Stimulated activated memory B cell treated with anti-CD40 and anti-IgM and Interleukin-4, amounts not matched to agents 10 μg/mL and 1 μg/mL and 100 μg/mL, for 72 hours (primary cell): ENCODE measurements at places on chromosomes 6 and 20.

DNA sequence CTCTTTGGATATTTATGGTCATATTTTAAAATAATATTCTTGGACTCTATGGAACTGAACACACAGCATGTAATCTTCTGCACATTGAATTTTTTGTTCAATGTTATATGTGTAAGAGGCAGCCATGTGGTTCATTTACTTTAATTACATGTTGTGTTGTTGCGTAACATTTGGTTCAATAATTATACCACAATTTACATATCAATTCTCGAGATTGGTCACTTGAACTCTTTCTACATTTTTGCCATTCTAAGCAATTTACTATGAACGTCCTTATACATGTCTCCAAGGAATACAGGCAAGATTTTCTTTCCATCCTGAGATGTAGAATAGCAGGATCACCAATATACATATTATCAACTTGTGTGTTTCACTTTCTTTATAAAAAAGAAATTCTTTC lies 18.5 kb upstream of the STMND1 start:
- no peak for ATAC-seq
- peaks cover 17% of the 10 kb centered on the region for H3K27me3 ChIP-seq
- H3K4me3 ChIP-seq, result no peak overlapping the region
- H3K36me3 ChIP-seq, result no peaks in the 10 kb centered on the region
- H3K4me1 ChIP-seq, result no peaks in the 10 kb centered on the region

DNA sequence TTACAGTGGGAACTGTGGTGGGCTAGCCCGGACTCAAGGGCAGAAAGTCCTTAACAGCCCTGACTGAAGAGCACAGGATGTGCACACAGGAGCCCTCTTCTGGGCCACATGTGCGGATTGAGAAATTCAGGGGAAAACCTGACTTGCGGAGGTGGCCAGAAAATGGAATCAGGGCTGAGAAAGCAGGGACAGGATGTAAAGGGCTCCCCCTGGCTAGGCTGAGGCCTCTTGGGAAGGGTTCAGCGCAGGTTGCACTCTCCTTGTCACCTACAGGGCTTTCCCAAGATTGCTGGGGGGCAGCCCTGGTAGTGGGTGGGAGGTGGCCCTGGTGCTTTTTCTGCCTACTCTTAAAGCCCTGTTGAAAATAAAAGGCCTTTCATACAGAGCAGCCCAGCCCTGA lies 251.2 kb downstream of the SLC24A3 start:
- H3K4me1 ChIP-seq, result no peaks in the 10 kb centered on the region
- no peak overlapping the region for H3K4me3 ChIP-seq
- H3K36me3 ChIP-seq, result no peaks in the 10 kb centered on the region
- H3K27ac ChIP-seq, result no peak overlapping the region
- no peak for ATAC-seq
- H3K27me3 ChIP-seq, result peaks cover 27% of the 10 kb centered on the region

DNA sequence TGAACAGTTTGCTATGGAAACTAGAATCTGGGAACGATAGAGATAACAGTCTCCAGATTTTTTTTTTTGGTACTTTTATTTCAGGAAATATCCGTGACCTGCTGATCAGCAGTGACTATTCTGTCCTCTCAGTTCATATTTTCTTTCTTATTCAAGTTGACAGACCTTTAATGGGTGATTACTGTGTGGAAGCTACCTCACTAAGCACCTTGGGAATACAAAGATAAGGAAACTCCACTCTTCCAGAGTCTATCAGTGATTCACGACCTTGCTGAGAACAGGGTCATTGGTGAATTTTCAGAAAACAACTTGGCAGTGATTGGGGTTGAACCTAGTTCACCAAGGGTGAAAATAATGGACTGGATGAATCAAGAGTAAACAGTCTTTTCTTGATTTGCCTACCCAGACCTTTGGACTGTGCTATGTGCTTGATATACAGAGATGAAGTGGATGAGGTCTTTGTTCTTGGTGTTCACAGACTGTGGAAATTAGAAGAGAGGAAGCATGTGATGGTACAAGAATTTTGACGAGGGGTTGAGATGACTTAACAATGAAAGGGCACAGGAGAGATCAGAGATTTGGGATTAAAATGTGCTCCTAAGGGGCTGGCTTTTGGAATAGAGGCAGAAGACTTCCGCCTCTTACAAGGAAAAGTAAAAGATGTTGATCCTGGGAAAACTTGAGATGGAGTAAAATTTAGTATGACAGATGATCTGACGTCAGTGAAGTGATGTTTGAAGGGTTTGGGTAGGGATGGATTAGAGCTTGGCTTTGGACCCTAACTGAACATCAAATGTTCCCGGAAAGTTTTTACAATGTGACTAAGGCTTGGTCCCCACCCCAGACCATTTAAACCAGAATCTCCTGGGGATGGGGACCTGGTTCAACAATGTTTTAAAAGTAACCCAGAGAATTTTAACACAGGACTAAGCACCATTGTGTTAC lies 1.2 kb downstream of the KAT14 start:
- no peaks in the 10 kb centered on the region for H3K27me3 ChIP-seq
- H3K27ac ChIP-seq, result peak overlapping the region; percentile 95
- peak overlapping the region; percentile 93 for H3K4me3 ChIP-seq

DNA sequence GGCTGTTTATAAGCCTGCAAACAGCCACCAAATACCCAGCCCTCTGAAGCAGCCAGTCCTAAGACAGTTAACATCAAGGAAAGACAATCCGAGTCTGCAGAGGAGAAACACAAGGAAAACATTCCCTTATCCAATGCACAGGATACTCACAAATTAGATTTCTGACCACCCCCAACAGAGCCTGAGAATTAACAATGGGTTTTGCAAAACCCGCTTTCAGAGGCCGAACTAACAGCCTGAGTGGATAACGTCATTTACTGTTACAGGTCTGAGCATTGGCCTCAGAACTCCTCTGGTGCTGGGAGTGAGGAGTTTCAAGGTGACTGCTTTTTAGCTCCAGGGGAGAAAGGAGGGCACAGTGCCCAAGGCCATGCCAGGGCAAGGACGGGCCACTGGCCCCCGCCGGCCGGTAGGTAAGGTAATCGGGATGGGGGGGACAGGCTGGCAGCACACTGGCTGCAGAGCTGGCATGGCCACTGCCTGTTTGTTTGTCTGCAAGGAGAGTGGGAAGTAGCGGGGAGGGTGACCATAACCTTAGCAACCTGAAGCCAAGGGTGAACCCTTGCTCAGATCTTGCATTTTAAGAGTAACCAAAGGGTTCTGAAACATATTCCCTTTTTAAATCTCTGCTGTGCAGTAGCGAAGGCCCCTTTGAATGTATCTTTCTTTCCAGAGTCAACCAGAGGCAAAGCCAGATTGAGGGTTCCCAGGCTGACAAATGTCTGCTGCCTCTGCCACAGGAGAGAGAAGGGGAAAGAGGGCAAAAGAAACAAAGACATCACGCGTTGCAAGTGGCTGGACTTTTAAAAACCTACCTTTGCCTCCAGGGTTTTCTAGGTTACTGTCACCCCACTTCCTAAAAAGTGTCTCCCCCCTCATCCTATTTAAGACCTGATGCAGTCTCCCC lies 3.9 kb downstream of the ZMYND8 start:
- no peak overlapping the region for H3K27ac ChIP-seq
- peaks cover 43% of the 10 kb centered on the region for H3K4me1 ChIP-seq
- peaks cover 4% of the 10 kb centered on the region for H3K36me3 ChIP-seq

DNA sequence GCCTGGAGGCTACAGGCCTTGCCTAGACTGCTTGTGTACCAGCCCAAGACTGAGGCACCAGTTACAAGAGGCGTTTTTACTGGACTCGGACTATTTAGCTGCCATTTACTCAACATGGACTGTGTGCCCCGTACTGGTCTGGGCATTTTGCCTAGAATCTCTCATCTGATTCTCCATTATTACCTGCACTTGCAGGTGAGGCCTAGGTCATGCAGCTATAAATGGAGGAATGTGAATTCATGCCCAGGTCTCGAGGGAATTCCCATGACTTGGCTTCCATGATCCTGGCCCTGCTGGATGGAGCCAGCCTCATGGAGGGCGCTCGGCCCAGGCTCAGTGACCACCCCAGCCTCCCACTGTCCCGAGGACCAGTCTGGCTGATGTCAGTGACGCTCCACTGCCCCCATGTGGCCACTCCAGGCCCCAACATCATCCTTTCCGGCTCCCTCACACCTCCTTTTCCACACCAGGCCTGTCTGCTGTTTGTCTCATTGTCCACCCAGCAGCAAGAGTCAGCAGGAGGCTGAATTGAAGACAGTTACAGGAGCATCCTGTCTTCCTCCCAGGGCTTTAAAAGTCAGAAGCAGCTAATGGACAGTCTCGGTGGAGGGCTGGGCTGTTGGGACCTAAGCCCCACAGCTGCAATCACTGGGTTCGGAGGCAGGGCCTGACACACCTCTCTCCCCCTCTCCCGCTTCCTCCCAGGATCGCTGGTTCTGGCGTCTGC lies 8.7 kb downstream of the MMP24OS start:
- no peak overlapping the region for H3K27ac ChIP-seq
- H3K4me3 ChIP-seq, result no peak overlapping the region
- peaks cover 52% of the 10 kb centered on the region for H3K36me3 ChIP-seq
- peak; percentile 61 for ATAC-seq
- H3K4me1 ChIP-seq, result peaks cover 27% of the 10 kb centered on the region

- no peak overlapping the region for H3K4me3 ChIP-seq
- no peak for ATAC-seq
- no peak overlapping the region for H3K27ac ChIP-seq
- peaks cover 45% of the 10 kb centered on the region for H3K27me3 ChIP-seq
- H3K36me3 ChIP-seq, result no peaks in the 10 kb centered on the region
- H3K4me1 ChIP-seq, result peaks cover 14% of the 10 kb centered on the region
Measured at GRCh38 chr20:19771031-19771430, 13.0 kb downstream of the RIN2 start.

DNA sequence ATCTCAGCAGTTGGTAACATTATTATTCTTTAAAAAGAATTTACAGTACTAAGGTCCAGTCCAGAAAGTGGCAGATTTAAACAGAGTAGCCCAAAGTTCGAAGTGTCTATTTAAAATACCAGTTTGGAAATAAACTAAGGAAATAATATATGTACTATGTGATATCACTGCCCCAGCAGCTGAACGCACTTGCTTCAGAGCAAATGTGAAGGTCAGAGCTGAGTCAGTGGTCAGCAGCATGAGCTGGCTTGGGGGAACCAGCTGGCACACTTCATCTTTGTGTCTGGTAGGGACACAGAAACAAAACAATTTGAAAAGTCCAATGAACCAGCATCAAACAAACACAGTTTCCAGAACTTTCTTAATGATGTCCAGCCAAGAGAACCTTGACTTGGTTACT lies 15.4 kb downstream of the TMEM14B start:
- no peaks in the 10 kb centered on the region for H3K4me1 ChIP-seq
- H3K27me3 ChIP-seq, result no peaks in the 10 kb centered on the region
- ATAC-seq, result no peak
- no peak overlapping the region for H3K4me3 ChIP-seq

- no peaks in the 10 kb centered on the region for H3K4me1 ChIP-seq
- no peaks in the 10 kb centered on the region for H3K27me3 ChIP-seq
- no peaks in the 10 kb centered on the region for H3K36me3 ChIP-seq
Measured at GRCh38 chr6:77021232-77021631, 442.1 kb downstream of the HTR1B start.

- no peak for ATAC-seq
- H3K36me3 ChIP-seq, result no peaks in the 10 kb centered on the region
- H3K4me3 ChIP-seq, result no peak overlapping the region
- H3K4me1 ChIP-seq, result peaks cover 20% of the 10 kb centered on the region
- H3K27me3 ChIP-seq, result no peaks in the 10 kb centered on the region
Measured at GRCh38 chr20:19785173-19785982, 27.3 kb downstream of the RIN2 start.

DNA sequence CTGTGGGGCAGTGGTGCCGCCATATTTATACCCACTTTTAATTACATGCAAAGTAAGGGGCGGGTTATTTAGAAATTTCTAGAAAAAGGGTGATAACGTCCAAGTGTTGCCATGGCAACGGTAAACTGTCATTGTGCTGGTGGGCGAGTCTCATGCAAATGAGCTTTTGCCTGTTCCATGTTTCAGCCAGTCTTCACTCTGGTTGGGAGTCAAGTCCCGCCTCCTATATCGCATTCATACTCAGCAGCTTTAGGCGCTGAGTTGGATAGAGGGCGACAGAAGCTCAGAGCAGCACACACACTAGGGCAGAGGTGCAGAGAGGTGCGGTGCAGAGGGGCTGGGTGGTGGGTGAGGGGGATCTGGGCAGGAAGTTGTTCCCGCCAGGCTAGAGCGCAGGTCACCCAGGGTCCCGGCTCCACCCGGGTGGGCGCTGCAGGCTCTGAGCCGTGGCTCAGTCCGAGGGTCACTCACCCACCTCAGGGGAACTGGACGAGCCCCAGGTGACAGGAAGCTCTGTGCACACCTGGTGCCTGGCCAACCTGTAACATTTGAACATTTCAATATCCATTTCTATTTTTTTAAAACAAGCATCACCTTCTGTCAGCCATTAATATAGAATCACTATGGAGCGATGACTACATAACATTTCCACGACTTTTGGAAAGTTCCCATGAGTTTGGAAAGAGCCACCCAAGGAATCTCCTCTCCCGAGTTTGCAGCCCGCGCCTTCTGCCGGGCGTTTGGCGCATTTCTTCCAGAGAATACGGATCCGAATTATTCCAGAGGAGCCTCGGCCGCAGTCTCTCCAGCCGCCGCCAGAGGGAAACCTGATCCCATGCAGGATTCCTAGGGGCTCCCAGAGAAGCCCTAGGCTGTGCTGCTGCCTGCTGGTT lies 89.1 kb upstream of the PHACTR3 start:
- no peak overlapping the region for H3K27ac ChIP-seq
- peaks cover 6% of the 10 kb centered on the region for H3K4me1 ChIP-seq
- no peak overlapping the region for H3K4me3 ChIP-seq
- ATAC-seq, result no peak

- H3K27me3 ChIP-seq, result no peaks in the 10 kb centered on the region
- H3K4me1 ChIP-seq, result peaks cover 19% of the 10 kb centered on the region
- H3K27ac ChIP-seq, result no peak overlapping the region
- H3K4me3 ChIP-seq, result no peak overlapping the region
- ATAC-seq, result no peak
Measured at GRCh38 chr20:57507477-57507876, 17.5 kb downstream of the CTCFL start.

- H3K4me3 ChIP-seq, result no peak overlapping the region
- ATAC-seq, result no peak
- H3K4me1 ChIP-seq, result peaks cover 5% of the 10 kb centered on the region
- H3K27ac ChIP-seq, result no peak overlapping the region
- H3K27me3 ChIP-seq, result peaks cover 12% of the 10 kb centered on the region
Measured at GRCh38 chr6:168615837-168616236, 174.9 kb downstream of the SMOC2 start.

GRCh38 chr6:35219683-35220326 lies 6.0 kb downstream of the SCUBE3 start:
- H3K36me3 ChIP-seq, result no peaks in the 10 kb centered on the region
- ATAC-seq, result no peak
- H3K27ac ChIP-seq, result no peak overlapping the region
- H3K4me3 ChIP-seq, result no peak overlapping the region

DNA sequence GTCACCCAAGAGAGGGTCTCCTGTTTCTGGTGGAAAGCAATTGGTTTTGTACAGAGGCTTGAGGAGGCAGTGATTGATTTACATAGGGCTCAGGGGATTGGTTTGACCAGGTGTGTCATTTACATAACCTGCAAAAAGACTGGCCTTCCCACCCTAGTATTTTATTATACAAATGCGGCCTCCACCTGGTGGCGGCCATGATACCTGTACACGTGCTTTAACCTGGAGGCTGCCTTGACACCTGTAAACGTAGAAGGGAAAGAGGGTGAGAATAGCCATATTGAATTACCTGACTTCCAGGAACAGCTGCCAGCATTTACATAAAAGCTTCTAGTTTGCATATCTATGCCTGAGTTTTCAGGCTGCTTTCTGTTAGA lies 48.7 kb downstream of the HLA-DPB1 start:
- ATAC-seq, result no peak
- H3K27me3 ChIP-seq, result peaks cover 8% of the 10 kb centered on the region
- H3K4me3 ChIP-seq, result no peak overlapping the region
